ENCODE measurements at places on chromosomes 1 and 21.

DNA sequence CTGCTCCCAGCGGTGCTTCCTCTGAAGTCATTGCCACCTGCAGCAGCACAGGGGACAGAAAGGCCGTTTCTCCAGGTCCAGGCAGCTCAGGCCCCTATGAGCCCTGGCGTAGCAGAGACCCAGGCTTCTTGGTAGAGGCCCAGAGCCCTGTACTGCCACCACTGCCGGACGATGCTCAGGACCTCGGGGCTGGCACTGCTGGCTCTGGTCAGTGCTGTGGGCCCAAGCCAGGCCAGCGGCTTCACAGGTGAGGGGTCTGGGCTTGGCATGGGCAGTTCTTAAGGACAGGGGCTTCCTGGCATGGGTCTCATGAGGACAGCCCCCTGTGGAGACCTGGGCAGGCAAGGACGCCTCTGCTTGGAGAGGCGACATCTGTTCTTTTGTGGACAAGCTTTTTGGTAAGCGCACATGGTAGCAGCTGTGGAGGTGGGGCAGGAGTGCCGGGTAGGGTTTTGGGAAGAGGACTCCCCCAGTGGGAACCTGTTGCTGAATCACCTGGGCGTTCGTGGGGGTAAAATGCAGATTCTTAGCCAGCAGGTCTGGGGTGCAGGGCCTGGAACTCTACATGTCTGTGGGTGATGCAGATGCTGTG is at the start of gene UMODL1:
Gene UMODL1 (plus strand): TSS at position 172 of the 592 bp plus-strand sequence. CDS start 0 bp downstream, at position 172.
- no peak for DNase-seq

- DNase-seq, result peak; percentile 18
Measured at GRCh38 chr1:44609412-44609767, 64.9 kb downstream of the TMEM53 start.

DNA sequence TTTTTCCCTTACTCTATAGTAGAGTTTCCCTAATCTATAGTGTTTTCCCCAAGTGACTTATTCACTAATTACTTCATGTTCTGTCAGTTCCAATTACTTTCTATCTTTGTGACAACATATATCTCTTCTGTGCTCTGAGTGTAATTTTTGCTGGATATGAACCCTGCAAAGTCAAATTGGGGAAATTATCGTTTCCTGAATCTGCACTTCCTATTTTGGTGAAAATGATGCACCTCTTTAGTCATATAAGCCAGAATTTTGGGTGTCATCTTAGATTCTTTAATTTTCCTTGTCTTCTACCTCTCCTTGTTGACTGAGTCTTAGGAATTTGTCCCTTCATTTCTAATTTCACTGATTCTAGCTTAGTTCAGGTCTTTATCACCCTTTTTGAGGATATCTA is 33.4 kb upstream of the PRKACB start:
- no peak for DNase-seq

GRCh38 chr1:43930168-43930948 is 3.2 kb upstream of the ARTN start:
- DNase-seq, result no peak

DNA sequence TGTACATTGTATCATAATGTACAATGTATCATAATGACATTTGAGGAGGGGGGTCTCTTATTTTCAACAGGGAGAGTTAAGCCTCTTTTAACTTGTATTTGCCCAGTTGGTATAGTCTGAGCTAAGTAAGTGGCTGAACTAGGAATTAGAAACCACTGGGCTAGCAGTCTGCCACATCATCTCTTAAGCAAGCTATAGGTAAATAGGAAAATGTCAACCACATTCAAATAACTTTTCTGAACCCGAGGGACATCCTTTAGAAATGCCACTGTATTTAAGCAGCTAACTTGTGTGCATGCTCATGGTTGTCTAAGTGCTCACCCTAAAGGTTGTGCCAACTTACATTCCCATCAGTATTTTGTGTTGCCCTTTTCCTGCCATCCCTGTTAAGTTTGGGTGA is 35.5 kb upstream of the ASB17 start:
- no peak for DNase-seq

DNA sequence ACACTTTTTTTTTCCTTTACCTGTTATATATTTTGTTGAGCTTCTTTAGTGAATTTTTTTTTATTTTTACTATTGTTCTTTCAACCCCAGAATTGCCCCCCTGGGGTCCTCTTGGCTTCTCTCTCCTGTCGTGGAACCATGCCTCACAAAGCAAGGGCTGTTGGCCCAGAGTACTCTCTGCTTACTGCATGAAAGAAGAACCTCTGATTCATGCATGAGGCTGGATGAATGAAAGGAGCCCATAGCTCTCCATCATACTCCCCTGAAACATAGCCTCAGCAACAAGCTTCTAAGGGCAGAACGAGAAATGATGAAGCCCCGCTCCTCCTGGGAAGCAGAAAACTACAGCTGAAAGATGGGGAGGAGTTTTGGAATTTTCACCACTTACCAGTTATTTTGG is 1441.0 kb downstream of the BRINP3 start:
- DNase-seq, result no peak

GRCh38 chr1:227437495-227438008 is 119.3 kb upstream of the CDC42BPA start:
- DNase-seq, result no peak

GRCh38 chr1:171919891-171920887 is 78.9 kb downstream of the DNM3 start:
- no peak for DNase-seq

DNA sequence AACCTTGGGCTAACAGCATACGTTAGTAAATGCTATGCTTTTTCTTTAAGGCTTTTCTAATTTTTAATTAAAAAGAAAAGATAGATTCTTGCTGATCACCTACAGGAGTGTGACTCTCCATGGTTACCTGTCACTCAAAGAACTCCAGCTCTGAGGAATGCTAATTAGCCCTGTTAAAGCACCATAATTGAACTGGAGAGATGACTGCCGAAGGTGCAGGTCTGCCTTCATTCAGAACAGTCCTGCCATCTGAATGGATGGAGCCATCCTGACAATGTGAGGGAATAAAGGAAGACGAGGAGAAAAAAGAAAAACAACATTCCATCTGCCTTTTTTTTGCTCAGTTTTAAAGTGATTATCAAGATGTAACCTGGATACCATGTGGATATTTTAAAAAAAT is 94.6 kb downstream of the ATP6V1G3 start:
- DNase-seq, result no peak

DNA sequence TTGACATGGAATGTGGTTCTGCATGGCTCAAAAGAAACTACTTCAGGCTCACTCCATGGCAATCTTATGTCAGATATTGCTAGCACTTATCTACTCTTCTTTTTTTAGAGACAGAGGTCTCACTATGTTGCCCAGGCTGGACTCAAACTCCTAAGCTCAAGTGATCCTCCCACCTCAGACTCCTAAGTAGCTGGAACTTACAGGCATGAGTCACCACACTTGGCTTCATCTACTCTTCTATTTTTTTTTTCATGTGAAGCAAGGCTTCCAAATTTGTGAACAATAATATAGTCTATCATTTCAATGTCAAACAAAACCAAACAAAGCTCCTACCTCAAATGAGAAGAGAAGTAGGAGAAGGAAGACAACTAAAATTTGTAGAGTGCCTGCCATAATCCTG is 7.5 kb upstream of the PSEN2 start:
- DNase-seq, result no peak

- no peak for DNase-seq
Measured at GRCh38 chr1:200415789-200416593, 6.2 kb upstream of the ZNF281 start.

- DNase-seq, result no peak
Measured at GRCh38 chr1:86084998-86085397, 71.6 kb downstream of the COL24A1 start.

- DNase-seq, result no peak
Measured at GRCh38 chr1:247367786-247368422, 36.2 kb upstream of the ZNF496 start.

DNA sequence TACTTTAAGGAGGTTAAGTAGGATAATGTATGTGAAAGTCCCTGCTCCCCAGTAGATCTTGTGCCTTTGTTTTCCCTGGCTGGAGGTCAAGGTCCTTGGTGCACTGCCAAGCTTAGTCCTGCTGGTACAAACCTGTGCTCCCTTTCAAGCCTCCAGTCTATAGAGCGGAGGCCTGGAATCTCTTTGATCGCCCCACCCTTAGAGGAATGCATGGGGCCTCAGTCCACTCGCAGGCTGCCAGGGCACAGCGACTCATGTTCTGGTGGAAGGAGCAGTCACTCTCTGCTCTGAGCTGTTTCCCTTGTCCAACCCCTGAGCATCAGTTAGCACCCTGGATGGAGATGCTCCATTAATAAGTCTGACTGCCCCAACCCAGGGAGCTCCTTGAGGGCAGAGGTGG is 121.8 kb downstream of the HMGB4 start:
- no peak for DNase-seq

DNA sequence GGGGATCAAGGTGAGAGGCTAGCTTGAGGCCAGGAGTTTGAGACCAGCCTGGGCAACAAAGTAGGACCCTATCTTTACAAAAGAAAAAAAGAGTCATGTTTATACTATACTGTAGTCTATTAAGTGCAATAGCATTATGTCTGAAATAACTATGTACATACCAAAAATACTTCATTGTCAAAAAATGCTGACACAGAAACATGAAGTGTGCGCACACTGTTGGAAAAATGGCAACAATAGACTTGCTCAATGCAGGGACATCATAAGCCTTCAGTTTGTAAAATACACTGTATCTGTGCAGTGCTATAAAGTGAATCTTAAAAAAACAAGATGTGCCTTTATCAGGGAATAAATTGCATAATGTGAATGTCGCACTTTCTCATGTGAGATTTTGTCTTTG is 14.1 kb upstream of the NID1 start:
- DNase-seq, result no peak

DNA sequence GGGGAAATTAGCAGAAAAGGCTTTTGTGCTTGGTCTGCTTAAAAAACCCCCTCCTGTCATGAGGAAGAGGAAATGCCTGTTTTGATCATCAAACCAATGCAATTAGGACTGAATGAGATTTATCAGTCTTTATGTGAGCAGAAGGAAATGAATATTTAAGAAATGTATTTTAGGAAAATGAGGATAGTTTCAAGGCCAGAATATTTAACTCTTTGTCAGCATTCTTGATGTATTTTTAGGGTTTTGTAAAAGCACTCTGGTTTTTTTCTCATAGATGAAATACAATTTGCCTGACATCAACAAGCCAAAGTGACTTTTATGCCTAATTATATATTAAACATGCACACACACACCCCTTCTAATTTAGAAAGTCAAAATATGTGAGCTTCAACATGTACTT is 213.8 kb downstream of the GRIK1 start:
- DNase-seq, result no peak

GRCh38 chr1:199735660-199736059 is 291.9 kb upstream of the NR5A2 start:
- DNase-seq, result no peak
